KG1 (cell line): ENCODE measurements at places on chromosomes 7 and 10.
A peak's percentile ranks its signal among the peaks of the same experiment; 100 is the strongest.

GRCh38 chr7:24475166-24475961, 97.9 kb upstream of the PALS2 start:
- DNase-seq, result no peak

- DNase-seq, result no peak
Measured at GRCh38 chr7:151388007-151388297, 21.9 kb downstream of the WDR86 start.

DNA sequence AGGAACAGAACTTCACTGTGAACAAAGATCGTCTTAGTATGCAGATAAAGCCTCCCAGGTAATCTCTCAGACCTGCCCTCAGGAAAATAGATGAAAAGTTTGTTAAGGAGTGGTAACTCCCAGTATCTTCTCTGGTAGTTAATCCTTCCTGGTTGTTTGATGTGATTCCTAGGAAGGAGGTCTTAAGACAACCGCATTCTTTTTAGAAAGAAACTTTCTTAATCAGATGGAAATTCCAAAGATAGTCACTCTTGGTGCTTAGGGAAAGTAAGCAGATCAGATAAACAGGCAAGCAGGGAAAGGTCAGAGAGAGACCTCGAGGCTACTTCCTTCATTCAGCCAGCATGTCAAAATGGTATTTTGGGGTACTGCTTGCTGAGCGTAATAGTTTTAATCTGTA, 30.5 kb upstream of the ARMC3 start:
- no peak for DNase-seq

DNA sequence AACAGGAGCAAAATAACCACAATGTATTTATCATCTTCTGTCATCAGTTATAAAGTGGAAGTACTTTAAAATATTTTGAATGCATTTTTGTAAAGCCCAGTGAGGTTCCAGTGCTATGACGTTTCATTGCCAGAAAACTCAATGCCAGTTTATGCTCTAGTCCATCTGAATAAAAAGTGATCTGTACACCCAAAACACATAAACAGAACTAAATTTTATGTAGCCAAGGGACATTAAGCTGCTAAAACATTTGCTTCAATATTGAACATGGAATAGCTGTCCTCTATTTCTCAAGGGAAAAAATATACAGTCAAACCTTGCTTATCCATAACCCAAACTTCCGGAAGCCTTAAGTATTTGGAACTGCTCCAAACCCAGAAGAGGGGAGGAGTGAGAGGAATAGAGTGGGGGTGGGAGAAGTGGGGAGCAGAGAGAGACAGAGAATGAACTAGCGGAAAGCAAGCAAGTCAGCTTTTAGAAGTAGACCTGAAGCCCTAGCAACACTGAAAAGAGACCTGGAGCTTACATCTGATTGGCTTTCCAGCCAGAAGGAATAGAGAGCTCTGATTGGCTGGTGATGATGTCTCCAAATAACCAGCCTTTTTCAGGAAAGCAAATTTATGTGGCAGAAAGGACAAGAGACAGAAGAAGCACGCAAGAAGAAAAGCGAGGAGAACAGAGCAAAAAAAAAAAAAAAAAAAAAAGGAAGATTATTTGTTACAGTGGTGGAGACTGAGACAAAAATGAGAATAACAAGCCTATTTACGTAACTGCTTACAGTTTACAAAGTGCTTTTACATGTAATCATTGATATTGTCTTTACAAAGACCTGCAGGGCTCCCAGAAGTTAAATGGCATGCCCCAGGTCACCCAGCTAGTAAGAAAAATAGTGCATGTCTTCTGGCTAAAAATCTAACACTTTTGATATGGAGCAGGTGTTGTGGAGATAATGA, 196.0 kb downstream of the RNLS start:
- DNase-seq, result peak; percentile 80

GRCh38 chr7:138204285-138204981, 128.2 kb downstream of the AKR1D1 start:
- no peak for DNase-seq

GRCh38 chr7:124201768-124202349, 169.0 kb upstream of the TMEM229A start:
- DNase-seq, result no peak

GRCh38 chr10:130743751-130744271, 567.7 kb downstream of the TCERG1L start:
- no peak for DNase-seq

DNA sequence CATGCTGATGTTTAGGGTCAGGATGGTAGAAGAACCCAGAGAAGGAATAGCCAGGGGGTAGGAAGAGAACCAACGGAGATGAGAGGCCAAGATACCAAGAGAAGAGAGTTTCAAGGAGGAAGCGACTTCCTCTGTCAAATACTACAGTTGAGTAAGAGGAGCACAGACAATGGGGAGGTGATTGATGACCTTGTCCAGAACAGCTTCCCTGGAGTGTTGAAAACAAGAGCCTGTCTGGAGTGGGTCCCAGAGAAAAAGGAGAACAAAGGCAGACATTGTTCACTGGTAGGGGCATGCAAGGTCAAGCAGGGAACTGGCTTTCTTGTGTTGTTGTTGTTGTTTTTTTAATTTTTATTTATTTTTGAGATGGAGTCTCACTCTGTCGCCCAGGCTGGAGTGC, 9.6 kb upstream of the TRIM56 start:
- DNase-seq, result no peak

DNA sequence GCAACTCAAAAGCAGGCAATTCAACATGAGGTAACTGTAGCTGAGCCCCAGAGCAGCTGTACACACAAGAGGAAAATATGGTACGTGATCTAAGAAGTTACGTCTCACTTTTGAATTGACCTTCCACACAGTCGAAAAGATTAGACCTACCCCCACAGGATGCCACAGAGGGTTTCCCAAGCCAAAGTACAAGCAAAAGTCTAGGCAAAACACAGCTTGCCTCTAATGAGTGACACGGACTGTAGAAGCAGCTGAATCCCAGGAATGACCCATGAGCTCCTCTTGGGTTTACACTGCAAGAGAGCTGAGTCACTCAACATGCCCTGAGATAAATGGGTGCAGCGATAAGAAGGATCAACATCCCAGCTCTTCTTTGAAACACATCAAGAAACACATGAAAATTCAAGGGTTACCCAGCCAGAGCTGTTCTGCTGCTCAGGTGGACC, 9.8 kb downstream of the CREB3L2 start:
- DNase-seq, result no peak

DNA sequence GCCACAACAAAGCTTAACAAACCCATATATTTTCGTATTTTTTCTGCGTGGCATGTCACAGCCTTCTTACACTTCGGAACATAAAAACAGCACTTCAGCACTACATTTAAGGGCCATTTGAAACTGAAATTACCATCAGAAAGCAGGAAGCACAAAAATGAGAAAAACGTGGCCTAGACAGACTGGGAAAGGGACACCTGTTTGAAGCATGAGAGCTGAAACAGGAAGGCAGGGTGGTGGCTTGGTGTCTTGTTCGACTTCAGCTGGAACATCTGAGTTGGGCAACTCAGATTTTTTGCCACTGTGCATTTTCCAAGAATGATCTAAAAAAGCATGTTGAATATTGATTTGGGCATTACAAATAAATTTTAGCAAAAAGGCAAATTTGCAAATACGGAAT, 243.2 kb downstream of the ELMO1 start:
- no peak for DNase-seq

DNA sequence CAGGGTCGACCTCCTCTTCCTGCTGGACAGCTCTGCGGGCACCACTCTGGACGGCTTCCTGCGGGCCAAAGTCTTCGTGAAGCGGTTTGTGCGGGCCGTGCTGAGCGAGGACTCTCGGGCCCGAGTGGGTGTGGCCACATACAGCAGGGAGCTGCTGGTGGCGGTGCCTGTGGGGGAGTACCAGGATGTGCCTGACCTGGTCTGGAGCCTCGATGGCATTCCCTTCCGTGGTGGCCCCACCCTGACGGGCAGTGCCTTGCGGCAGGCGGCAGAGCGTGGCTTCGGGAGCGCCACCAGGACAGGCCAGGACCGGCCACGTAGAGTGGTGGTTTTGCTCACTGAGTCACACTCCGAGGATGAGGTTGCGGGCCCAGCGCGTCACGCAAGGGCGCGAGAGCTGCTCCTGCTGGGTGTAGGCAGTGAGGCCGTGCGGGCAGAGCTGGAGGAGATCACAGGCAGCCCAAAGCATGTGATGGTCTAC, 46.9 kb downstream of the VWA2 start:
- DNase-seq, result no peak

DNA sequence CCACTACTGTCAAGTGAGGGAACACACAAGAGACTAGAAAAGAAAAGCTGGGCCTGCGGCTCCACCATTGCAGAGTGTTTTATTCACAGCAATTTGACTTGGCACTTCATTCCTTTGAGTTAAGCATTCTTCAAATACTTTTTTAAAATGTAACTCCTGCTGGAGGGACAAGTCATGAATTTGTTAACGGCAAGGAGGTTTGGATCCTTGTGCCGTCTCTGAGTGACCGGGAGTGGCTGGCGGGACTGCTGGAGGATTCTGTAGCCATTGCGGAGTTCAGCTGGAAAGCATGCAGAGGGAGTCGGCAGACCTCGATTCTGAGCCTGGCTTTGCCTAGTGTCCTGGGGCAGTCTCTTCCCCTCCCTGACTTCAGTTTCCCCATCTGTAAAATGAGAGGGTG, 9.8 kb downstream of the HSPA12A start:
- no peak for DNase-seq

- DNase-seq, result no peak
Measured at GRCh38 chr10:113859261-113859660, 4.8 kb downstream of the NHLRC2 start.

DNA sequence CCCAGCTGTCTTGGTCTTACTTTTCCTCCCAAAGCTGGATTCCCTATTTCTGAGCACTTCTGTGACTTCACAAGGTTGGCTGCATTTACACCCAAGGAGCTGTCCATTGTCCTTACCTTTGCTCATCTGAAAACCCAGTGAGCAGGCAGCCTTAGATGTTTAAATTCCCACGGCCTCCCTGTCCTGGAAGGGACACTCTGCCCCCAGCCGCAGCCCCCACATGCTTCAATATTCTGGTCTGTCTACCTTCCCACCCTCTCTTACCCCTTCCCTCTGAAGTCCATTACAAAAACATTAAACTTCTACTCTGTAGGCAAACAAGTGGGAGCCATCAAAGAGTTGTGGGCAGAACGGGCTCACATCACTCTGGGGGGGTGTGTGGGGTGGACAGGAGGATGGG, 73.8 kb upstream of the EFCAB10 start:
- DNase-seq, result no peak

DNA sequence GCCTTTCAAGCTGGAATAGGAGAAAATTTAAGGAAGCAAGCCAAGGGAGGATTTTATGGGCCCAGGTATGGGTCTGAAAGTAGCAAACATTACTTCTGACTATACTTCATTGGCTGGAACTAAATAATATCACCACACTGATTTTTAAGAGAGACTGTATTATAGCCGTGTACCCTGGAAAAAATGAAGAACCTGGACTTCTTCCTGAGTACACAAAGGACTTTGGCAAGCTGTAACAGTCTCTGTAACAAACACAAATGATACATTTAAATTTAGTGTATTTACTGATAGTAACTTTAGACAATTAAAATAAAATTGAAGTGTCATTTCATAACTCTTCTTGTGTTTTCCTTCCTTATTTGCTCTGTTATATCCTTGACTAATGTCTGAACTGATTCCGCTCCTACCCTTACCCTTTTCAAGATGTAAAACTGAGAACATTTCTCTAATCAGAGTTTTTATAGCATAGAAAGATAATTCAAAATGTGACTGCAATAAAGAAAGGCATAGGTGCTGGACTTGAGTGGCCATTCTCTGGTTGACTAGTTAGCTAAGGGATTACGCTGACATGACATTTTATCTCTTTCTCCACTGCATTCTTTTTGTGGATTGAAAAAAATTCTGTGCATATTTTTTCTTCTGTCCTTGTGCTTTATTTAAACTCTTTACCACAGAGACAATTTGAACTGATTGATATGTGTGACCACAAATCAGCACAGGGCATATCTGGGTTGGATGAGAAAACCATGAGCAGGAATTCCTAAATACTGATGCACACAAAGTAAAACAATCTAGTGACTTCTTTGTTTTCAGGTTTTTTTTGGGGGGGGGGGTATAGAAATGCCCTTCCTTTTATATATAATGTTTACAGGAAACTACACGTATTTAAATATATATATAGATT, 349.7 kb downstream of the MDFIC start:
- DNase-seq, result no peak

DNA sequence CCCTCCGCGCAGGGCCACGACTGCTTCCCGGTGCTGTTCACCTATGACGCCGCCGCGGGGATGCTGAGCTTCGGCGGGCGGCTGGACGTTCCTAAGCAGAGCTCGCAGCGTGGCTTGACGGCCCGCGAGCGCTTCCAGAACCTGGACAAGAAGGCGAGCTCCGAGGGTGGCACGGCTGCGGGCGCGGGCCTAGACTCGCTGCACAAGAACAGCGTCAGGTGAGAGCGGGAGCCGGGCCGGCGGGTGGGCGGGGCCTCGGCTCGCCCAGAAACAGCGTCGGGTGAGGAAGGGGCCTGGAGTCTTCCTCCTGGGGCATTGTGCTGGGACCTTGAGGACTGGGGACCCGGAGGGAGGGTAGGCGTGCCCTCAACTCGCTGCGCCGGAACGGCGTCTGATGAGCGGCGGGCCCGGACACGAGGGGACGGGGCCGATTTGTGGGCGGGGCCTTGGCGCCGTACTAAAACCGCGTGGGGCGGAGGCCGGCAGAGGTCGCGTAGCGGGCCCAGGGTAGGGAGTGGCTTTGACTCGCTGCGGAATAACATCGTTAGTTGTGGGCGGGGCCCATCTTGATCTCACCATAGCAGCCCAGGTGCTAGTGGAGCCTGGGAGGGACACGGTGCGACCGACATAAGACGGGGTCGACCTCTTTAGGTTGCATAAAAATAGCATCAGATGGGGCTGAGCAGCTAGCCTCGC, 15.6 kb downstream of the PDAP1 start:
- DNase-seq, result no peak

DNA sequence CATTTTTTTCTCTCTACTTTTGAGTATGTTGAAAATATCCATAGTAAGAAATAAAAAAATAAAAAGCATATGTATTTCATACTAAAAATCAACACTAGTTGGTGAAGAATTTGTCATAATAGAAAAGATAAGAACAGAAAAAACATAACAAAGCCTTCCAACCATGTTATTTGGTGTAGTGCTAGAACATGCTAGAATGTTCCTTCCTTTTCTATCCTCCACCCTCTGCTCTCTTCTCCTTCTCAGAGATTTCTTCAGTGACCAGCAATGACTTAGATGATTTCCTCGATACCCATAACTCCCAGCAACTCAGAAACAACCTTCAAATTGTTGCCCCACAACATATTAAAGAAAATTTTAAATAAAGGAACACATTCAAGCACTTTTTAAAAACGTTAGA, 2.6 kb downstream of the ZC3HAV1 start:
- DNase-seq, result no peak

GRCh38 chr7:9498303-9498702, 1064.9 kb downstream of the NXPH1 start:
- no peak for DNase-seq

DNA sequence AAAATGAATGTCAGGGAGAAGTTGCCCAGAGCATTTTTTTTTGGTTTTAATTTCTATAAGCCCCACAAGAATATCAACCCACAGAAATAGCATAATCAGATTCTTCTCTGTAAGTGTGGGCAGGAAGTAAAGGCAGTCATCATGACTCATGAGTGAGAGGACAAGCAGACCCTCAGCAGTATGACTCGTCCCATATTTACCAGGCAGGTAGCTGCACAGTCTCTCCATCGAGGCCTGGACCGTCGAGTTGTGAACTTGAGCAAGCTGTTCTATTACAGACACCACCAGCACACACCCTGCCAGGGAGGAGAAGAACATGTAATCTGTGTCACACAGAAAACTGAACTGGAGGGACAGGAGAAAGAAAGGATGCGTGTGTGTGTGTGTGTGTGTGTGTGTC, 37.8 kb downstream of the AOAH start:
- DNase-seq, result no peak
